ENCODE measurements at places on chromosomes 5 and 9.

DNA sequence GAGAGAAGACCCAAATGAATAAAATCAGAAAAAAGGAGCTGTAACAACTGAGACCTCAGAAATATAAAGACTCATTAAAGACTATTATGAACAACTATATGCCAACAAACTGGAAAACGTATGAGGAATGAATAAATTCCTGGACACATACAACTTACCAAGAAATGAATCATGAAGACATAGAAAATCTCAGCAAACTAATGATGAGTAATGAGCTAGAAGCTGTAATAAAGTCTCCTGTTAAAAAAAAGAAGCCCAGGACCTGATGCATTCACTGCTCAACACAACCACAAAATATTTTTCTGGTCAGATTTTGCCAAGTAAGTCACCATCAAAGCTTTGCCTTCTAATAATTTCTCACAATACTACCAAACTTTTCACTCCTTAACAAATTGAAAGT is 666.7 kb downstream of the LRRC70 start:
- DNase-seq, result no peak

- no peak for DNase-seq
Observed at GRCh38 chr5:88674356-88675167, 208.4 kb downstream of the MEF2C start.

DNA sequence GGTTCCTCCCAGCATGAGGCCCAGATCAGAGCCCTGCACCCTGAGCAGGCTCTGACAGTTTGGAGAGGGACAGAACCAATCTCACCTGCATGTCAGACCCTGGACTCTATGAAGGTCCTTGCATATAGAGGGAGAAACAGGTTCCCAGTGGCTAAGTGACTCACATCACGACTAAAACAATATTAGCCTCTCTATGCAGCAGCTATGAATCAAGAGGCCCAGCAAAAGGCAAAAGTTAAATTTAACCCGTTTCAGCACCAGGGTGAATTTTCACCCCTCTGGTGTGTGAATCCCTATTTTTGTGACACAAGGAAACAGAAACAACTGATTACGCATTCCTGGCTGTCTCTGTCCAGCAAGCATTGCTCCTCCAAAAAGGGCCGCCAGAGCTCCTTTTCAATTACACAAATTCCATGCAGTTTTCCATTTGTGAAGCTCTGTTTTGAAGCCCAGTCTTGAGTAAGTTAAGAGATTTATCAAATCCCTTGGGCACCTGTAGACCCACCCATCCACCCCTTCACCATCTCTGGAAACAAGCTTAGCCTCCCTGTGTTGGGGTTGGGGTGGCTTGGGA is 136.6 kb downstream of the GABBR2 start:
- no peak for DNase-seq

DNA sequence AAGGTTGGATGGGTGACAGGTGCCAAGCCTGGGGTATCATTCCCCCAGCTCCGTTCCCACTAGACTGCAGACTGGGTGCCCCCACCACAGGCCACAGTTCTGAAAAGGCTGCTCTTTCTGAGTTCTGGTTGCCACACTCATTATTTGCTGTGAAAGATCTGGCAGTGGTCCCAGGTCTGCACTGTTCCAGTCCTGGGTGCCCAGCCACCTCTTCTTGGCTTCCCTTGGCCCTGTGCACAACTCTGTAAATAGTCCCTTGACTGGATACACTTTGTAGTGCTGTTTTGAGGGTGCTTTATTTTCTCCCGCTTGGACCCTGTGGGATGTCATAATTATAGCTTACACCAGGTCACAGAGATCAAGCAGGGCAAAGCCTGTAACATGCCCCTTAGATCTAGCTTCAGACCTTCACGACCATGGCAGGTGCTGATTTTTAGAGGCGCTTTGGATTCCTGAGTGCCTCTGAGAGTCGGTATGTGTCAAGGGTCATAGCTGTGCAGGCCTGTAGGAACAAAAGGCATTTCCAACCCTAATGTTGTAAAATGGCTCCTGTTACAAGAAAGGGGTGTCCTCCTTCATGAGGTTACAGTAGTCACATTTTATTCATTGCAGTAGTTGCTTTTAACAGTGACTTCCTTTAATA is 344.9 kb downstream of the ICE1 start:
- no peak for DNase-seq

- no peak for DNase-seq
Observed at GRCh38 chr5:11596185-11596584, 308.1 kb downstream of the CTNND2 start.

- no peak for DNase-seq
Observed at GRCh38 chr5:3600106-3601060, 4.8 kb downstream of the IRX1 start.

- peak; percentile 38 for DNase-seq
Observed at GRCh38 chr9:112925058-112925641, 34.5 kb upstream of the SLC46A2 start.

GRCh38 chr5:26329562-26330189 is 708.7 kb downstream of the CDH9 start:
- DNase-seq, result no peak

GRCh38 chr9:20550326-20550725 is 72.0 kb downstream of the MLLT3 start:
- no peak for DNase-seq

DNA sequence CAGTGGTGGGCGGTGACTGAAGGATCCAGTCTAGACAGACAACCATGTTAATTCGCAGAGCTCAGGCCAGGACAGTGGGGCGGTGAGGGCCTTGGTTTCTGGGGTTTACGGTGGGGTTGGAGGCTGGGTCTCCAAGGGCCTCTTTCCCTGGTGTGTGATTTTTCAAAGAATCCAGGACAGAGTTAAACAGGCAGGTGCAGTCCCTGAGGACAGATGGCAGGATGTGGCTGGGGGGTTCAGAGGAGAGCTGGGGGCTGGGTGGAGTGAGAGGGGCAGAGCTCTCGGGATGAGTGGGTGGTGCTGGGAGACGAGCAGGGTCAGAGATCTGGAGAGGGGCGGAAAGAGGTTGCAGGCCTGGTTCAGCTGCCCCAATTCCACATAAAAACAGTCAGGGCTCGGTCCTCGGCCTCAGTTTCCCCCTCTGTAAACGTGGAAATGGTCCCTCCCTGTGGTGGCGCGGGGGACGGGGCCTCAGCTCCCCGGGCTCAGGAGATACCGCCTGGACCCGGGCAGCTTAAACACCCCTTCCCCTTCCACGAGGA is 145.9 kb downstream of the GAPVD1 start:
- DNase-seq, result no peak

GRCh38 chr5:37792975-37793631 is 46.7 kb downstream of the GDNF start:
- peak; percentile 47 for DNase-seq

DNA sequence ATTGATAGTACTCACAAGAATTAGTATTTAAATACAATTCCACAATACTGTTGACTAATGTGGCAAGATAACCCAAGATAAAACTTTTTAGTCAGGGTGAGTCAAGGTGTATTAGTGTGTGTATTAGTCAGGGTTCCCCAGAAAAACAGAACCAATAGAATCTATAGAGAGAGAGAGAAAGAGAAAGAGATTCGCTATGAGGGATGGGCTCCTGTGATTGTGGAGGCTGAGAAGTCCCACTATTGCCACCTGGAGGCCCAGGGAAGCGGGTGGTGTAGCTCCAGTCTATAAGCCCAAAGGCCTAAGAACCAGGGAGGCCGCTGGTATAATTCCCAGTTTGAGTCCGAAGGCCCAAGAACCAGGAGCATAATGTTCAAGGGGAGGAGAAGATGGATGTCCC is 10.0 kb upstream of the SHISAL2B start:
- DNase-seq, result no peak

GRCh38 chr5:87393331-87393730 is 19.4 kb downstream of the CCNH start:
- peak; percentile 18 for DNase-seq

- no peak for DNase-seq
Observed at GRCh38 chr9:94926431-94926800, 199.9 kb downstream of the AOPEP start.

DNA sequence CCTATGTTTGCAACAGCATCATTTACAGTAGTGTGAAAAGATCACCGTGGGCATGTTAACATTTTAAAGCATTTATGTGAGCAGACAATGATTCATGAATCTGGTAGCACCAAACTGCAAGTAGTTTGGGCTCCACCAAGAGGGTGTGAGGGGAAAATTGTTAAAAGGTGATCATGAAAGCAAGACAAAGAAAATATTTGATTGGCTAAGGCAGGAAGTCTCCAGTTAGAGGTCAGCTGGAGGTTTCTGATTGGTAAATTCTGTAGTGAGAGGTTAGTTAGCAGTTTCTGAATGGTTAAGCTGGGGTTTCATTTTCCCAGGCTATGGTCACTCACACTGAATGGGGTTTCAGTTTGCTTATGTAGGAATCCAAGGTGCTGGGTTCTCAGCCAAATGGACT is 13.5 kb upstream of the DRD1 start:
- peak; percentile 2 for DNase-seq

DNA sequence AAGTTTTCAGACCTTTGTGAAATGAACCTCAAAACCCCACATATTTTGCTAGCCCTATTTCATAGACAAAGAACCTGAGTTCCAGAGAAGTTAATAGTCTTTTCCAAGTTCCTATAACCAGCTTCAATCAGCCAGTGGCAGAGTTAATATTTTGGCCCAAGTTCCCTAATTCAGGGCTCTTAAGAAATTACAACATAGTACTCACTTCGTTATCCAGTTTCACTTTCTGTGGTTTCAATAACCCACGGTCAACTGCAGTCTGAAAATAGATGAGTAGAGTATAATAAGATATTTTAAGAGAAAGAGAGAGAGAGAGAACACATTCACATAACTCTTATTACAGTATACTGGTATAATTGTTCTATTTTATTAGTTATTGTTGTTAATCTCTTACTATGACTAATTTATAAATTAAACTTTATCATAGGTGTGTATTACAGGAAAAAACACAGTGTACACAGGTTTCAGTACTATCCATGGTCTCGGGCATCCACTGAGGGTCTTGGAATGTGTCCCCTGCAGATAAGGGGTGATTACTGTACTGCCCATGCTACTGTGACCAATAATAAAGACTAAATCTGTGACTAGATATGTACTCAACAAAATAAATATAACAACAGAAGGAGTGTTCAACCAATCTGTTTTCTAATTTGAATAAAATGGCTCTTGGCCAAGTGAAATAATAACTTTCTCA is 9.3 kb upstream of the MYOT start:
- DNase-seq, result peak; percentile 83

- DNase-seq, result no peak
Observed at GRCh38 chr9:95731876-95732275, 143.6 kb upstream of the ERCC6L2 start.

GRCh38 chr9:68961587-68961986 is 52.3 kb downstream of the PRKACG start:
- no peak for DNase-seq

DNA sequence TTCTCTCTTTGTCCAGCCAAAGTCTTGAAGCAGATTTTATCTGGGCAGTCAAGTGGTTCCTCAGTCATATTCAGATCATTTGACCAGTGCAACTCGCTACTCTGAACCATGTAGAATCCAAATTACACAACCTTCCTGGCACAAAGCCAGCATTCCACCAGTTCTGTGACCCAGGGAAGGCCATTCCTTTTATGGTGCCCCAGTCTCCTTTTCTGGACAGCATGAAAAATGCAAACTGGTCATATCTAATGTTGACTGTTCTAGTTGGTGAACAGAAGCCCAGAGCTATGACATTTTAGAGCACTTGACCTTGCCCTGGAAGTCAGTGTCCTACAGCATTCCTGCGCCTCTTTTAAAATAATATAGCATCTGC is 364.6 kb downstream of the BRINP1 start:
- no peak for DNase-seq

GRCh38 chr9:124403246-124403645 is 12.0 kb downstream of the PSMB7 start:
- DNase-seq, result no peak

- no peak for DNase-seq
Observed at GRCh38 chr5:147466360-147466980, 43.4 kb downstream of the DPYSL3 start.

- no peak for DNase-seq
Observed at GRCh38 chr5:31730139-31730538, 91.2 kb downstream of the PDZD2 start.

DNA sequence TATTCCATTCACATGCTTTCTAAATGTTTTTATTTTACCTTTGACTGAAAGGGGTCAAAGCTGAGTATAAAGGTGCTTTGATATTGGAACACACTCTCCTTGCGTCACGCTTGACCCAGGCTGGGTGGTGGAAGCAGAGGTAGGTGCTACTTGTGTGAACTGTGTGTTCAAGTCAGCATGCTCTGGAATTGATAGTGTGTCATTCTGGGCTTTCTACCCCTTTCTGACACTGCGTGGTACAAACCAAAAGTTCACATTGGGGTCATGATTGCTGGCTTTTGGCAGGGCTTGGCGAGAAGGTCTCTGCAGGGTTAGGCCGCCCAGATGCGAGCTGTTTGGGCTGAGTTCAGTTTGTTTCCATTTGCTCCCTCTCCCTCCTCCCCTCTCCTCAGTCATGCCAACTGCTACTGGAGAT is 131.8 kb downstream of the ADAMTSL1 start:
- no peak for DNase-seq

DNA sequence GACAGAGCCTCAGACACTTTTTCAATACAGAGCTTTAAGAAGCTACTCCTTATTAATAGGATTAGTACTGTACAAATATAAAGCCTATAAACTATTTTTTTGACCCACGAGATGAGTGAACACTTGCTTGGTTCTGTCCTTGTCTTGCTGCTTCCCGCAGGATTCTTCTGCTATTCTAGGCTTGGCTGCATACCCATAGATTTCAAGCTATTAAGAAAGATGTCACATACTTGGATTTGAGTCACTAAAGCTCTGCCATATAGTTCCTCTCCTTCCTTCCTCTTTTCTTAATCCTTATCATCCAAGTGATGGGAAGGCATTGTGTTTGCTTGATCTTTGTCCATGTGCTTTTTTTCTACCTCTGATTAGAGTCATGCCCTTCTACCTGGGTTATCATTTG is 361.2 kb upstream of the TRPC7 start:
- DNase-seq, result no peak

DNA sequence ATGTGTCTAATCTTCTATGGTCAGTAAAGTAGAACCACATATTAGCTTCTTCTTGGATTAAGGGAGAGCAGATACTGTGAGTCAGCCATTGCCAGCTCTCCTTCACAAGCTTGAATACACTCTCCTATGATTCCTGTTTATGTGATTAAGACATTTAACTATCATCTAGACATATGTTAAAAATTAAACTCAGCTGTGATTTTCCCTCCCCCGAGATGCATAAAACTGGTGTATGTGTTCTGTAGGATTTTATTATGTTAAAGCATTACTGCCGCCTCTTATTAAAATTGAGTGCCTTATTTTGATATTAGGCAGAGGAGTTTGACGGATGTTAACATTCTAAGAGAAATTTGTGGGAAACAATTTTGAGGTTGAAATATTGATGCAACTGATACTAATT is 114.6 kb downstream of the ACTBL2 start:
- no peak for DNase-seq

DNA sequence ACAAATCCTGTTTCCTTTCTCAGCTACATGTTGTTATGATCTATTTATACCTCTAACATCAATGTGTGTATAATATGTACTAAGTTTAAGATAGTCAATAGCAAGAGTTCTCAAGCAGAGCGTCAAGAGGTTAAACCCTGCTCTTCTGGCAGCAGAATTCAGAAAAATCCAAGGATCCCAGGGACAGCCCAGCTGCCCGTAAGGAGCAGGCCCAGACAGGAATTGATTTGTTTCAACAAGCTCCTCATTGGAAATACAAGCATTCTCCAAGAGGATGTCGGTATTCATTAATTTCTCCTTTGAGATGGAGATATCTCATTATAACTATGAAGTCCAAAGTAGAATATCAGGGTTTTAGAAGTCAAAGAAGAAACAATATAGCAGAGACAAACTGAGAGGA is 14.9 kb downstream of the EFNA5 start:
- DNase-seq, result no peak
